ENCODE measurements at places on chromosomes 4 and X. TPM values are rescaled to one million over a fixed set of nuclear protein-coding genes. Genes with fewer than 3 reads are reported as not detected.

DNA sequence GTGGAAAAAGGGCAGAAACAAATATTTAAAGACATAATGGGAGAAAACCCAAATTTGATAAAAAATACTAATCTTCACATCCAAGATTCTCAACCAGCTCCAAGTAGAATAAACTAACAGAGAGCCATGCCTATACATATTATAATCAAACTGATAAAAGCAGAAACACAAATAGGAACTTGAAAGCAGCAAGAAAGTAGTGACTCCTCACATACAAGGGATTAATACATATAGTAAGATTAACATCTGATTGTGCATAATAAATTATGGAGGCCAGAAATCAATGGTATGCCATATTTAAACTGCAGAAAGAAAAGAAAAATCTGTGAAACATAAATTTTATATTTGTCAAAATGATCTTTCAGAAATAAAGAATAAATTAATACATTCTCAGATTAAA is 454.3 kb upstream of the PCDH10 start:
- no peak for DNase-seq

DNA sequence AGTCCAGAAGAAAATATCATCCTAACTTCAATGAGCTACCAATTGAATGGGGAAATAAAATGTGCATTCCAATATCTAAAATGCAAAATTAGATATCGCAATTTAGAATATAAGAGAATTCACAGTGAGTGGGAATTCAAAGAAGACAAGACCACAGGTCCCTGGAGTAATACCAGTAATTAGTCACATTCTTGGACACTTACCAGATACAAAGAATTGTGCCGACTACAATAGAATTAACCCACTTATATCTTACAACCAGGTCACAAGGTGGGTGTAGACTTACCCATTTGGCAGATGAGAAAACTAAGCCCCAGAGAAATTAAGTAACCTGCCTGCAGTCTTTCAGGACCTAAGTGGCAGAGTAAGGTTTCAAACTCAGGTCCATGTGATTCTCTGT is 84.3 kb upstream of the C1QTNF7 start:
- no peak for DNase-seq

DNA sequence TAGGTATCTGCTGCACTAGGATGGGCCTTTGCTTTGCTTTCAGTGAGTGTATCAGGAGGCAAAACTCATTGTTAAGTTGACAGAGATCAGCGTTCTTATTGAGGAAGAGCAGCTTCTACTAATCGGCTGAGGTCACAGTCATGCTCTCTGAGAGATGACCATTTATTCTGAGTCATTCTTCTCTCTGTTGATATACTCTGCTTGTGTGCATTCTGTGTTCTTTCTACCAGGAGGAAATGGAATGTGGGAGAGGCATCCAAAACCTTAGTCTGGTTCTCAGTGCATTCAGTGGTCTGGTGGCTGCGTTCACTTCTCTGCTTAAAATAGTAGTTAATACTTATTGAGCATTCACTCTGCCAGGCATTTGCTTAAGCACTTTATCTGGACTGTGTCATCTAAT is 66.2 kb downstream of the RRAGB start:
- no peak for DNase-seq

DNA sequence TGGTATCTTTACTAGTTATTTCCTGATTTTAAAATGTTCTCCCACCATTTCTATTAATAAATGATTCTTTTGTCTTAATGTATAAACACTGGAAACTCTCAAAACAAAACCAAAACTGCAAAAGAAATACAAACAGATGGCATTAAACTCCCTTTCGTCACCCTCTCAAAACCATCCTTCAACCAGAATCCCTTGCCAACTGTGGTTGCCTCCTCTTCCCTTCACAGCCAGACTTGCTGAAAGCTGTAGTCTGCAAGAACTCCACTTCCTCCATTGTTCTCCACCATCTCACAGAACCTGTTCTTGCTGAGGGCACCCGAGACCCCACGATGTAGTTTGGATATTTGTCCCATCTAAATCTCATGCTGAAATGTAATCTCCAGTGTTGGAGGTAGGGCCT is 96.5 kb downstream of the WWC2 start:
- DNase-seq = no peak

DNA sequence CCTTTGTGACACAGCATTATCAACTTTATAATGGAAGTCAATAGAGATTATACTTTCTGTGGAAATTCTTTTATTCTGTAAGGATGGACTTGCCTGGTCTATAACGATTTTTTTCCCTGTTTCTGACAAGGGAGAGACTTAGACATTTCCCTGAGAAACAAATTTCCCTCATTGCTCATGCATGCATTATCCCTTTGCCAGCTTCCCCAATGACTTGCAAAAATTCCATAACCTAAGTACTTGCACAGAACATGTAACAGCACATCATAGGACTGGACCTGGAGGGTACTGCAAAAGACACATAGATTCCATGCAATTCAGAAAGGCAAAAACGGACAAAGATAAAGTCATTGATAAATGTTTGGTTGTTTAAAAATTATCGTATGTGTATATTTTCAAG is 166.7 kb downstream of the FHIP1A start:
- DNase-seq = no peak

DNA sequence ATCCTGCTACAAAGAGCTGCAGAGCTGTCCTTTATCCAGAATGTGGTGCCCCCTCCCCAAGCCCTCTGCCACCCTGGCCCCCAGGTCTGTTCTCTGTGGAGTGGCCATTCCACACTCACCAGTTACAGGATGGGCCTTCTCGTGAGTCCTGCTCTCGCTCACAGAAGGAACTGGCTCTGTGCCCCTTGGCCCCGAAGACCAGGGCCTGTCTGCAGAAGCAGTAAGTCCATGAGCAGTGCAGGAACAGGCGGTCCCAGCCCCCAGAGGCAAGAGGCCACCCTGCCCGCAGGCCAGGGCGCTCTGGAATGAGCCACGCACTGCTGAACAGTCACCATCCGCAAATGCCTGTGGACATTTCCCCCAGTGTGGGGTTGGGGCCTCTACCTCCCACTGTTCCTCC is 92.2 kb downstream of the DCTD start:
- no peak for DNase-seq

TAPT1 gene
- total RNA-seq = 34.2 TPM
